Right cardiac atrium (tissue), 5 donors: ENCODE measurements at places on chromosomes 11 and 22.

GRCh38 chr11:93000511-93001476 lies 31.3 kb downstream of the MTNR1B start:
- DNase-seq = no peak

DNA sequence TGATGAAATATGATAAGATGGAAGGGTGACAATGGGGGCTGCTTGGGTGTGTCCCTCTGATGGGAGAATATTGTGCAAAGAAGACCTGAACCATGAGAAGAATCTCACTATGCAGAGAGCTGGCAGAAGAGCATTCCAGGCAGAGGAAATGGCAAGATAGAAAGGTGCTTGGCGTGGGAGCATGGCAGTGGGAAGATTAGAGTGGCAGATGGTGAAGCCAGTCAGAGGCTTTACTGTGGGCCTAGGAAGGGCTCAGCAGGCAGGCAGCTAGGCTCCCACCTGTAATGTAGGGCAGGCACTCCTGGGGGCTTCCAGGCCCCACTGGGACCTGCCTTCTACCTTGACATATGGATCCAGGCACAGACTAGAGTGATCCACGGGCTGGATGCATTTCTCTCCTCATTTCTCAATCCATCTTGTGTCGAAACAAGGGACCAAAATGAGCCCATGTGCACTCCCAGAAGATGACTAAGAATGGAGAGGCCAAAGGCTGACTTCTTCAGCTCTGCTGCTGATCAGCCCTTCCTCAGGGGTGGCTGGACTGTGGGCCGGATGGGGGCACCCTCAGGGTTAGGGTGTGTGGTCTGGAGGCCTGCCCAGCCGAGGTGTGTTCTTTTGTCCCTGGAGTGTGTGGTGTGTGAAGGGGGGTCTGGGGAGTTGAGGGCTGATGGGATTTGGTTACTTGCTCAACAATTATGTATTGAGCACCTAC lies 88.3 kb downstream of the TSPAN18 start:
- no peak for DNase-seq

- DNase-seq = no peak
These were observed 24.1 kb upstream of the ANO1 start for GRCh38 chr11:70054004-70054403.

DNA sequence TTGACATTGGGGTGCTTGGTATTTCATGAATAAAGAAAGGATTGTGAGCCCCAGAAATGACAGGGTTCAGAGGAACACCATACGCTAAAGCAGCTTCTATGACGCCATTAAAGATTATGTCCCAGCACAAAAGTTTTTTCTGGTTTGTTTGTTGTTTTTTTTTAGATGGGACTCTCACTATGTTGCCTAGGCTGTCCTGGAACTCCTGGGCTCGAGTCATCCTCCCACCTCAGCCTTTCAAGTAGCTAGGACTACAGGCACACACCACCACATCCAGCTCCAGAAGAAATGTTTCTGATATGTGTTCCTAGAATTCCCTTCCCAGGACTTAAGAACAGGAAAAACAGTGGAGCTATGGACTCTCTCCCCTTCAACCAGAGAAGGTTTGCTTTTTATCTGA lies 2.6 kb upstream of the RHOG start:
- no peak for DNase-seq

- no peak for DNase-seq
These were observed 109.0 kb downstream of the FAR1 start for GRCh38 chr11:13777341-13777985.

DNA sequence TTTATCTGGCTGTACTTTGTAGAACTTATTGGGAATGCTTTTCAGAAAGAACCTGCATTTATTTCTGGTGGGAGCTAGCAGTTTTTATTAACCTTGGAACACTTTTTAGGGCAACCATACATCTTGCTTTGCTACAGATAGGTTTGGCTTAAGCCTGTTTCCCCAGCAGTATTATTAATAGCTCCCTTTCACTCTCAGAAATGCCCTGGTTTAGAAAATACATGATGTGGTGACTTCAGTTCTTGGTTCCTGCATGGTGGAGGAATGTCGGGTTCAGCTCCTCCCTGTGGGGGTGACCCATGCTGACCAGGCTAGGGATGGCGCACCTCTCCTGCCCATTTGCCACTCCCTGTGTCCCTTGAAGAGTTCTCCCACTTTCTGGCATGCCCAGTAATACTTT lies 28.2 kb downstream of the ZBED4 start:
- DNase-seq = no peak

DNA sequence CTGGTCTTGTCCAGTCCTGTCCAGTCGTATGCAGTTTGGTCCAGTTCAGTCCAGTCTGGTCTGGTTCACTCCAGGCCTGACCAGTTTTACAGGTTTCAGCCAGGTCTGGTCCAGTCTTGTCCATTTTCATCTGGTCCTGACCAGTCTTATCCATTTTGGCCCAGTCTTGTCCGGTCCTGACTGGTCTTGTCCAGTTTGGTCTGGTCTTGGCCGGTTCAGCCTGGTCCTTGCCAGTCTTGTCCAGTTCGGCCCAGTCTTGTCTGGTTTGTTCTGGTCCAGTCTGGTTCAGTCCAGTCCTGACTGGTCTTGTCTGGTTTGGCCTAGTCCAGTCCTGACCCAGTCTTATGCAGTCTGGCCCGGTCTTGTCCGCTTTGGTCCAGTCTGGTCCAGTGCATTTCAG lies 380.2 kb downstream of the OR4C45 start:
- no peak for DNase-seq

- no peak for DNase-seq
These were observed 12.2 kb downstream of the NEAT1 start for GRCh38 chr11:65434667-65435410.
